Islet precursor cell (in vitro differentiated cells): ENCODE measurements at places on chromosomes 5 and 9.

GRCh38 chr9:101727612-101728524 is 10.6 kb downstream of the GRIN3A start:
- peak; percentile 61 for DNase-seq

- DNase-seq = no peak
Measured at GRCh38 chr5:62111428-62111827, 194.6 kb upstream of the KIF2A start.

- DNase-seq = no peak
Measured at GRCh38 chr5:27290172-27290571, 251.8 kb upstream of the CDH9 start.

GRCh38 chr5:174751154-174752000 is 27.0 kb downstream of the MSX2 start:
- peak; percentile 66 for DNase-seq

GRCh38 chr5:76715736-76716455 is at the start of gene F2R:
F2R (plus strand) TSS chr5:76716126; CDS start chr5:76716308, 182 bp downstream.
- DNase-seq = peak; percentile 90

DNA sequence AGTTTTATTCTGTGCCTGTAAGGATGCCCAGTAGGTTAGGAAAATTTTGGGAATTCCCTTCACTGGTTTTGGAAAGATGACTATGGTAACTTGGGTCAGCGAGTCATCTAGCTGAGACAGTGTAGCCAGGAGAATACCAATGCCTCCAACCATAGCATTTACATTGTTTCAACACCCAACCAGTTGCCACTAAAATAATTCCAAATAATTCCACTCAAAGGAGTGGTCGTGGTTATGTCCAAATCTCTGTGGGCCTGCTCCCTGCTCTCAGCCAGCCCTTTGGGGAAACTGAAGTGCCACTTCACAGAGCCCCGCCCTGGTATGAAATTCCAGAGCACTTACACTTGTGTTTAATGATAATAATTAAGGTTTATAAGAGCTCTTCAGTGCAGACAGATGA is 310.5 kb downstream of the PLK2 start:
- DNase-seq = no peak

DNA sequence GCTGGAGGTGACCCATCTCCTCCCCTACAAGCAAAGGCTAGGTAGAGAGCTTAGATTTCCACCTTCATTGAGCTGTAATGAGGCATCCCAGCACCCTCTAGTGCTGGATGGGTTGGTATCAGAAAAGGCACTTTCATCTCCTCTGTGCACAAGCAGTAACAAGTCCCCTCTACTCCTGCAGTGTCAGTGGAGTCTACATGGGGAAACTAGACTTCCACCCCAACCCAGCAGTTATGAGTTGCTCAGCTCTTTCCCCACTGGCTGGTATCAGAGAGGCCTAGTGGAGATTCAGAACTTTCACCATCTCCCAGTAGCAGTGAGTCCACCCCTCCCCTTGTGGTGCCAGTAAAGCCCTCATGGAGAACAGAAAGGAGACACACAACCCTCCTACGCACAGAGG is 17.9 kb downstream of the FCN1 start:
- DNase-seq = no peak

GRCh38 chr5:124798890-124799289 is 52.5 kb upstream of the ZNF608 start:
- no peak for DNase-seq

GRCh38 chr5:143002459-143003327 is 232.5 kb downstream of the ARHGAP26 start:
- no peak for DNase-seq

- no peak for DNase-seq
Measured at GRCh38 chr5:14306329-14306815, 163.2 kb downstream of the TRIO start.

- DNase-seq = no peak
Measured at GRCh38 chr9:92535940-92536850, at the start of gene ECM2. ECM2 (minus strand) TSS chr9:92535990; CDS start chr9:92522866, 13,124 bp downstream.

DNA sequence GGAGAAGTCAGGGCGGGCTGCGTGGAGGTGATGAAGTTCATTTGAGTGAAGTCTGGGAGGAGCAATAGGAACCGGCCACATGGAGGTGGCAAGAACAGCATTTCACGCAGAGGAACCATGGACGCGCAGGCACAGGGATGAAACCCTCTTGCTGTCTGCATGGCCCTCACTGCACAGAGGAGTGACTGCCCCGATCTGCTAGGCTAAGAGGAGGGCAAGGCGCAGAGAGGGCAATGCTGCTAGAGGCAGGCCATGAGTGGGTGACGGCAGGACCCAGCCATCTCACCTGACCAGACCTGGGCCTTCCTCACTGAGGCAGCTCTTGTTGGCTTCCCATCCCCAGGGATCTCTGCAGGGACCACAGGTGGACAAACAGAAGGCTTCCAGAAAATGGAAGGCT is 90.3 kb downstream of the BARX1 start:
- DNase-seq = no peak

- DNase-seq = no peak
Measured at GRCh38 chr5:43798740-43799139, 195.8 kb downstream of the NNT start.

DNA sequence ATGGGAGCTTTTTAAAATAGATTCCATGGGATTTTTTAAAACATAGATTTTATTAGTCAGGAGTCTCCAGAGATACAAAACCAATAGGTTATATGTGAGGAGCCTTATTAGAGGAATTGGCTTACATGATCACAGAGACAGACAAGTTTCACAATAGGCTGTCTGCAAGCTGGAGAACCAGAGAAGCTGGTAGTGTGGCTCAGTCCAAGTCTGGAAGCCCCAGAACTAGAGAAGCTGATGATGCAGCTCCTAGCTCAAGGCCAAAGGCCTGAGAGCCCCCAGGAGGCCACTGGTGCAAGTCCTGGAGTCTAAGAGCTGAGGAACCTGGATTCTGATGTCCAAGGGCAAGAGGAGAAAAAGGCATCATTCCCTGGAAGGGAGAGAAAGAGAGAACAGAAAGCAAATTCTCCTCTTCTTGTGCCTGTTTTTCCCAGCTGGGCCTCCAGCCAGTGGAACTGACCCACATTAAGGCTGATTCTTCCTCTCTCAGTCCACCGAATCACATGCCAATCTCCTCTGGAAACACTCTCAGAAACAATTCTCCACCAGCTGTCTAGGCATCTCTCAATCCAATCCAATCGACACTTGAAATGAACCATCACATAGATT is 59.3 kb downstream of the AHRR start:
- peak; percentile 35 for DNase-seq

DNA sequence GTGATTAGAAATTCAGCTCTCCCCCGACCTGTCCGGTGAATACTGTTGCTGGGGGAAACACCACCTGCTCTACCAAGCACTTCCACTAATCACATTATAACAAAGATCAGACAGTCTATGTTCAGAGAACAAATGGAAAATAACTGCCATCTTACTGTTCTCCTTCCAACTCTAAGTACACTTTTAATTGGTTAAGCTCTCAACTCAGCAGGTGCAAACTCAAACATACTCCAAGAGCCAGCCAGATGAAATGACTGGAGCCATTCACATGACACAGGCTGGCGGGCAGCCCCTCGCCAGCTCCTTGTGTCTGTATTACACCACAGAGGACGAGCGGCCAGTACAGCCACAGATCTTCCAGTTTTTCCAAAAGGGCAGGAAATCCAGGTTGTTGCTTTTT is 16.1 kb downstream of the LIFR start:
- DNase-seq = no peak

DNA sequence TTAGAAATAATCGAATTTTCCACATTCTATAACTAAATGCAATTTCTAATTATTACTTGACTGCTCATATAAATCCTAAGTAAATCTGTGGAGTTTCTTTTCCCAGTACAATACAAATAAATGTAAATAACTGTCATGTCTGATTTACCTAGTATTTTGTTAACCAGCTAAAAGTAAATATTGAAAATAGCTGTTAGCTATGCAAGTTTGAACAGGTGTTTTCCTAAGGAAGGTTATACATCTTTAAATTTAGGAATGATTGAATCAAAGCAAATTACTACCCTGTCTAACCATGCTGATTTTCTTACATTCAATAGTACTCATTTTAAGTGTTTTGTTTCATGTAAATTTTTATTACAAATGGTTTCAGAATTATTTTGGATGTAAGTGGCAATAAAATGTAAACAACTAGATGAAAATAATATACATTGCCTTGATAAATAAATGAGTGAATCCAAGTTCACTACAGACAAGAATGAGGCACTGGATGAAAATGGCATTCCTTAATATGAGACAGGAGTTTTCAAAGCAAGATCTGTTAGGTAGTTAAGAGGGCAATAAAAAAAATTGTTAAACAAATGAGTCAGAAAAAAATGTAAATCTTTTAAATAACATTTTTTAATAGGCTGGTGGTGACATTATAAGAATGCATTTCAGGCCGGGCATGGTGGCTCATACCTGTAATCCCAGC is 15.8 kb downstream of the MCIDAS start:
- no peak for DNase-seq

GRCh38 chr9:132430998-132431397 is 21.0 kb downstream of the CFAP77 start:
- no peak for DNase-seq

GRCh38 chr5:81789033-81789432 is 38.1 kb upstream of the SSBP2 start:
- peak; percentile 66 for DNase-seq
